ENCODE measurements at places on chromosomes 7 and 10. TPM values are rescaled to one million over a fixed set of nuclear protein-coding genes. Genes with fewer than 3 reads are reported as not detected.
A peak's percentile ranks its signal among the peaks of the same experiment; 100 is the strongest.

ADAMTS14 gene
- 0.93 TPM for total RNA-seq

TRIM74 gene
- total RNA-seq = 0.72 TPM

PRTFDC1 gene
- total RNA-seq = 16.0 TPM

FAM20C gene
- 18.9 TPM for total RNA-seq

UROS gene
- 19.9 TPM for total RNA-seq

TRIM73 gene
- total RNA-seq = 2.1 TPM

SPDYE11 gene
- total RNA-seq = not detected

PNLIP gene
- 5.0 TPM for total RNA-seq

PHKG1 gene
- total RNA-seq = 1.1 TPM

HABP2 gene
- not detected for total RNA-seq

VAX1 gene
- total RNA-seq = not detected

GRCh38 chr10:5942474-5942873 lies 34.9 kb downstream of the IL15RA start:
- DNase-seq = peak; percentile 32

DNA sequence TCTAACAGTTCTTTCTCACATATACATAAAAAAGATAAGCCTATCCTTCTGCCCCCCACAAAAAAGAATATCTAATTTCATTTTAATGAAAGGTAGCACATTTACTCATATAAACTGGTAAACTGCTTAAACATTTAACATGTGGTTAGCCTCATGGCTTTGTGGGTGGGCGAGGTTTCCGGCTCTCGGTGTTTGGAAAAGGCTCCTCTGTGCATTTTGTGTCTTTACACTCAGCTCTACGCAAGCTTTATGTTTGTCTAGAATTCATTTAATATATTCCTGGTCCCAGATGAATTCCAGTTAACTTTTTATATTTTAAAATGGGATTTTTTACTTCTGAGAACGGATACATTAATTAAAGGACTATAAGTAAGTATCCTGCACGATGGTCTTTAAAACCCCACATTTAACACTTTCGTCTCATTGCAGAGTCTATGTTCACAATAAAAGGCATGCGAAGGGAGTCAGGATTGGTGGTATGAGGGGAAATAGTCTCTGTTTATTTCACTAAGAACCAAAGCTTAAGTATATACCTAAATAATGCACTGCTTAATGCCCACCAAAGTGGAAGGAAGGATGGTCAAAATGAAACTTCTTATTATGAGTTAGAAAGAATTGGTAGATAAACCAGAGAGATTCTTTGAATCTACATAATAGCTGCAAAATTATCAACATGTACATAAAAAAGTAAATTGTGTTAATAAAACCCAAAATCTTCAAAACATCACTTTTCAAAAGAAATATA lies 197.2 kb downstream of the CRPPA start:
- no peak for DNase-seq

GRCh38 chr10:26485150-26485941 lies 47.2 kb downstream of the APBB1IP start:
- DNase-seq = no peak

GRCh38 chr10:133264461-133264860 lies 12.2 kb downstream of the ADAM8 start:
- peak; percentile 72 for DNase-seq

- DNase-seq = no peak
Observed at GRCh38 chr10:121732172-121732571, 133.9 kb upstream of the FGFR2 start.

DNA sequence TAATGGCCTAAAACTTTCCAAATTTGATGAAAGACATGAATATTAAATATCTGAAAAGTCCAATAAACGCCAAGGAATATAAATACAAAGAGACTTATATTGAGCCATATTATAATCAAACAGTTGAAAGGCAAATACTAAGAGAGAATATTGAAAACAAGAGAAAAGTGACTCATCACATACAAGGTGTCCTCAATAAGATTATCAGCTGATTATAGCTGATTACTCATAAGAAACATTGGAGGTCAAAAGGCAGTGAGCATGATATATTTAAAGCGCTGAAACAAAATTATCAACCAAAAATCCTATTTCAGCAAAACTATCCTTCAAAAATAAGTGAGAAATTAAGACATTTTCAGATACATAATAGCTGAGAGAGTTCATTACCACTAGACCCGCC lies 7.8 kb upstream of the NPC1L1 start:
- DNase-seq = no peak

- no peak for DNase-seq
Observed at GRCh38 chr10:80945264-80945880, 407.7 kb downstream of the SH2D4B start.

DNA sequence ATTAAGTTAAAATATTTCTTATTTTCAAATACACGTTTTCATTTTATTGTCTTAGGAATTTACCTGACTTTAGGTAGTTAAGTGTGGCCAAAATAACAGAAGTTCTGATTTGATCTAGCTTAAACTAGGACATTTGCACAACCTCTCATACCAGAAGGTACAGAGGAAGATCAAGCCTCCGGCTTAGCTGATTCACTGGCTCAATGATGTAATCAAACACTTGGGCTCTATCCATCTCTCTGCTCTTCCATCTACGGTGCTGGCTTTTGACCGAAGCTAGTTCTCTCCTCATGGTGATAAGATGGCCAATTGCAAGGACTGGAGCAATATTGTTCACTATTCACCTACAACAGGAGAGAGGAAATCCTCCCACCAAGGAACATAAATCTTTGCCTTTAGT lies 12.2 kb upstream of the HYCC1 start:
- DNase-seq = no peak

GRCh38 chr10:11144626-11145494 lies 127.2 kb downstream of the CELF2 start:
- no peak for DNase-seq

DNA sequence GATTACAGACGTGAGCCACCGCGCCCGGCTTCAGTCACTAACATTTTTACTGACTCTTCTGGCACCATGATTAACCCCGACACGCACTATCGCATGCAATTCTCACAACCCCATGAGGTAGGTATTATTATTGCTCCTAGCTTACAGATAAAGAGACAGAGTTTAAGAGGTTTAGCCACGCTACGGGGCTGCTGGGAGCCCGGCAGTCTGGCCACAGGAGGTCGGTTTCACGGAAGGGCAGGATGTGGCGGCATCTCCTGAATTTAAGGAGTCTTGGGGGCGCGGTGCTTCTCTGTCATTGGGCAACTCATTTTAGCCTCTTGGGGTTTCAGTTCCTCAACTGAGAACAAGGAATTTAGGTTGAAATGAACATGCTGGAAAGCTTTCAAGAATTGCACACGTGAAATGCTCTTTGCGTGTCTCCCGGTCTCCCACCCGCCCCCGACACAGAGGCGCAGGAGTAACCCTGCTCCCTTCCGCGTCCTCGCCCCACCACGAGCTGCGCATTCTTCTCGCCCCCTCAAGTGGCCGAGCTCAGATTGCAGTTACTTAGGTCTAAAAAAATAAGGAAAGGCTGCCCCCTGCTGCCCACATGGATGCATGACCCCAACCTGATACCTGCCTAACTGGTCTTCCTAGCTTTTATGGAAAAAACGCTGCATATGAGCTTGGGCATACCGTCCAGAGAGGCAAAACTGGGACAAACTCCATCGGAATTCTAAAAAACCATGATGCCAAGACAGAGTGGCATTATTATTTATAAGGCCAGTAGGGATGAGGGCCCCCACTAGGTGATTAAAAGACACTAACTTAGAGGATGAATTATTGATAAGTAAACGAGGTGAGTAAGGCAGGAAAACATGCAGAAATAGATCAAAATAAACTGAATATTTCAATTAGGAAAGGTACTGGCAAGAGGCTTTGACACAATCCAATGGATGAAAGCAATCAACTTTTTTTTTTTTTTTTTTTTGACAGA lies 12.4 kb downstream of the PRSS2 start:
- peak; percentile 86 for DNase-seq

- DNase-seq = no peak
Observed at GRCh38 chr10:533186-533585, 156.3 kb downstream of the DIP2C start.

DNA sequence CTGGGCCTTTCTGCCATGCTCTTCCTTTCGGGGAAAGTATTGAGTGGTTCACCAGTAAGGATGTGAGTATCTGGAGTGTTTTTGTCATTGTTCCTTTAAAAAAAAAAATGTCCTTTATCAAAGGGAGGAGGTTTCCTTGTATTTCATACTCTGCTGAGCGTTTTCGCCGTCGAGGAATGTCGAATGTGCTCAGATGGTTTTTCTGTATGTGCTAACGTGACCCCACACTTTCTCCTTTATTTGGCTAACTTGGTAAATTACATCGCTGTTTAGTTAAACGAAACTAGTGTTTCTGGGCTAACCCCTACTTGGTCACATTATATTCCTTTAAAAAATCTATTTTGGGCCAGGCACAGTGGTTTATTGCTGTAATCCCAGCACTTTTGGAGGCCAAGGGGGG lies 45.9 kb downstream of the INPP5A start:
- DNase-seq = no peak

GRCh38 chr10:72407471-72407870 lies 52.8 kb upstream of the DNAJB12 start:
- no peak for DNase-seq

- no peak for DNase-seq
Observed at GRCh38 chr7:139598642-139599041, 75.2 kb downstream of the CLEC2L start.

- DNase-seq = peak; percentile 63
Observed at GRCh38 chr10:43076876-43077420, at the start of gene RET. TSS of gene RET (plus strand) at chr10:43077069. CDS start at chr10:43077259, 190 bp downstream.

GRCh38 chr7:132386201-132386681 lies 190.0 kb downstream of the PLXNA4 start:
- DNase-seq = peak; percentile 50

DNA sequence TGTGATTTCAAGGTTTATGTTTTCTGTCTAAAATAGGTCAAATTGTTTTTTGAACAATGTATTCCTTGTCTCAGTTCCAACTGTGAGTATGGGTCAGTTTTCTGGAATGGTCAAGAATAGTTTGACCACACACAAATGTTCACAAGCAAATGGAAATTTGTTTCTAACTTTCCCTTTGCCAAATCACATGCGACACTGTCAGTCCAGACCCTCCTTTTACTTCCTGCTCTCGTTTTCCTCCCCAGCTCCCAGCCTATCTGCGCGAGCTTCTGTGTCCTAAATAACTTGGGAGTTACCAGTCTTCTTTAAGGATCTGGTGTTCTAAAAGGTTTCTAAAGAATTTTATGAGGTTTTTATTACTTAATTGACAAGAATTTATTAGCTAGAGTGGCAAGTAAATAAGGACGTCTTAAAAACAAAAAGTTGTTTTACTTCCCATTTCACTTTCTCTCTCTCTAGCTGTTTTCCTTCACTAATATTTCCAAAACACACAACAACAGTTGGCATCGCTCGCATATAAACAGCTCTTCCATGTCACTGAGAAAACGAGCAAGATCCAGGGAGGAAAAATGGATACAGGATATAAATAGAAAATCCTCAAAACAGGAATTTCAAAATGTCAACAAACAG lies 266.1 kb upstream of the KLF6 start:
- no peak for DNase-seq

DNA sequence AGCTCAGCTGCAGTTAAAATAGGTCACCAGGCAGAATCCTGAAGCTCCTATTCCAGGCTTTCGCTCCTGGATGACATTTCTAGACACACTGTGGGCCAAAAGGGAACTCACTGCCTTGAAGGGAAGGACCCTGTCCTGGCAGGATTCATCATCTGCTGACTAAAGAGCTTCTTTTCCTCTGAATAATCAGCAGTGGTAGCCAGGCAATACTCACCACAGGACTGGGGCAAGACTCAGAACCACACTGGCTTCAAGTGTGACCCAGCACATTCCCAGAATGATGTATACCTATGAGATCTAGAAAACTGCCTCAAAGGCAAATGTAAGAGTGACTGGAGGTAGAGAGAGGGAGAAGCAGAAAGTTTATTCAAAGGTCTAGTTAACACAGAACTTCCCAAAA lies 29.5 kb upstream of the EBF3 start:
- no peak for DNase-seq

DNA sequence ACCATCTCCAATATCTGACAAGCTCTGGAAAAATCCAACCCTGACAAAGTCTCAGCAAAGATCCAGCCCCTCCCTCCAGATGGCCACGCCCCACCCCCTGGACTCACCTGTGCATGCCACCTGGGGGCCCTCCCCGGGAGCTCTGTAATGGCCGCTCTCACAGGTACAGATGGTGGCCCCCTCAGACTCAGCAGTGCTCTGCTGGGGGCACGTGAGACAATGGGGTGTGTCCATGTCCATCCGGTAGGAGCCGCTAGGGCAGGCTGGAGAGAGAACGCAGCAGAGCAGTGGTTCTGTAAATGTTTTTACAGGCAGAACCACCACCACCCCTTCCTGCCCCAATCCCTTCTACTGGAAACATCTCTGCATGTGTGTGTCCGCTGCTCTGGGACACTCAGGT lies 9.5 kb downstream of the EPHA1 start:
- DNase-seq = no peak

GRCh38 chr7:99499371-99499720 lies 735 bp downstream of the ZNF394 start:
- no peak for DNase-seq

- DNase-seq = no peak
Observed at GRCh38 chr10:36462194-36462593, 663.2 kb upstream of the ANKRD30A start.

GRCh38 chr7:2493205-2494164 lies 17.3 kb upstream of the GRIFIN start:
- peak; percentile 48 for DNase-seq

DNA sequence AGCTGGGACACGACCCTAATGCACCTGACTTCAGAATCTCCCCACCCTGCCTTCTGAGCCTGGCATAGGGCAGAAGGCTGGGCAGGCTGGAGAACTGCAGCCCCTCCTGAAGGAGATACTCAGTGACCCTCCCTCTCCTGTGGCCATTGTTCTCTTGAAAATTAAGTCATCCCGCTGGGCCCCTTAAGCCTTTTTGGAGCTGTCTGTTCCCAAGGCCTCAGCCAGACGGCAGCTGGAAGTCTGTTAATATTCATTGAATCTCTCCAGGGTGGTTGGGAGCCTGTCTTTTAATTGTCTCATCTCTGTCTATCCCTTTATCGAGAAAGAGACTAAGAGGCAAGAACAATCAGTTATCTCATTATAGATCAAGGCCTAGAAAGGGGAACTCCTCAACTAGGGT lies 118.1 kb upstream of the PCBD1 start:
- DNase-seq = no peak

GRCh38 chr7:155551785-155552611 lies 5.6 kb upstream of the CNPY1 start:
- peak; percentile 26 for DNase-seq

DNA sequence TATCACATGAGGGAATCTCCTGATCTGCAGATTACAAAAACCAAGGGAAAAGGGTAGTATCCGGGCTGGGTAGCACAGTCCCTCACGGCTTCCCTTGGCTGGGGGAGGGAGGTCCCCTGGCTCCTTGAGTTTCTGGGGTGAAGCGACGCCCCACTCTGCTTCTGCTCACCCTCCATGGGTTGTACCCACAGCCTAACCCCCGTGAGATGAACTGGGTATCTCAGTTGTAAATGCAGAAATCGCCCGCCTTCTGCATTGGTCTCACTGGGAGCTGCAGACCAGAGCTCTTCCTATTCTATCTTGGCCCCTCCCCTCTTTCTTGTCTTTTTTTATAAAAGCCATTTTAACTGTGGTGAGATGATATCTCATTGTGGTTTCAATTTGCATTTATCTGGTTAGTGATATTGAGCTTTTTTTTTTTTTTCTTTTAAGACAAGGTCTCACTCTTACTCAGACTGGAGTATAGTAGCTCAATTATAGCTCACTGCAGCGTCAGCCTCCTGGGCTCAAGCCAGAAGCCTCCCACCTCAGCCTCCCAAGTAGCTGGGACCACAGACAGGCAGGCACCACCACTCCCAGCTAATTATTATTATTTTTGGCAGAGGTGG lies 87.8 kb downstream of the ABCC2 start:
- no peak for DNase-seq
